Activated naive CD4-positive, alpha-beta T cell (primary cell): ENCODE measurements at places on chromosomes 5 and 9.

GRCh38 chr9:93205896-93206575 lies 22.1 kb downstream of the WNK2 start:
- no peak for DNase-seq

- DNase-seq = no peak
These were observed 287.7 kb downstream of the ACTL7B start for GRCh38 chr9:108568093-108568492.

DNA sequence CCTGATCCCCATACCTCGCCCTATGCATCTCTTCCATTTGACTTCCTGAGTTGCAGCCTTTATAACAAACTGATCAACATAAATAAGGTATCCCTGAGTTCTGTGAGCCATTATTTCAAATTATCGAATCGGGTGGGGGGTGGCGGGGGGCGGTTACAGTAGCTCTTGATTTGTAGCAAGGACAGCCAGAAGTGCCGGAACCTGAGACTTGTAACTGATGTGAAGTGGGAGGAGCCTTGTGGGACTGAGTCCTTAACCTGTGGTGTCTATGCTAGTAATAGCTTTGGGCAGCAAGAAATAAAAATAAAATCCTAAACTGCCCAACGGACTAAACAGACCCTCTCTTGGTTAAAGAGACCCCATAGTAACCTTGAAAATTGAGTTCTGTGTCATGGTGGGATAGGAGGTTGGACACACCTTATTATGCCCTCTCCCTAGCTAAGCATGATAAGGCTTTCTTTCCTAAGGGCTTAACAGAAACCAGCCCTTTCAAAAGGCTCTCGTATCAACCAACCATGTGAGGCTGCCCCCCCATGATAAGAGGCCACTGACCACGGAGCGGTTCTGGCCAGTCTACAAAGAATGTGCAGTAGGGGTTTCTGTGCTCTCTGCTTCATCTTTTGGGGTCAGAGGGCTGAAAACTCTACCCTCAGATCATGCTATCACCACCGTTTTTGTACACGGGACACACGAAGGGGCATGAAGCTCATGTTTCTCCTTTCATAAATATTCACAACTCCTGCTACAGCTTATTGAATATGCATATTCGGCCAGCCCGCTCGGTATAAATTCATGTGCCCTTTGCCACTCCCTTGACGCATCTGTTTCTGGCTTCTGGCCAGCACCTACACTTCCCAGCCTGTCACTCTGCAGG lies 39.5 kb upstream of the IQGAP2 start:
- no peak for DNase-seq

DNA sequence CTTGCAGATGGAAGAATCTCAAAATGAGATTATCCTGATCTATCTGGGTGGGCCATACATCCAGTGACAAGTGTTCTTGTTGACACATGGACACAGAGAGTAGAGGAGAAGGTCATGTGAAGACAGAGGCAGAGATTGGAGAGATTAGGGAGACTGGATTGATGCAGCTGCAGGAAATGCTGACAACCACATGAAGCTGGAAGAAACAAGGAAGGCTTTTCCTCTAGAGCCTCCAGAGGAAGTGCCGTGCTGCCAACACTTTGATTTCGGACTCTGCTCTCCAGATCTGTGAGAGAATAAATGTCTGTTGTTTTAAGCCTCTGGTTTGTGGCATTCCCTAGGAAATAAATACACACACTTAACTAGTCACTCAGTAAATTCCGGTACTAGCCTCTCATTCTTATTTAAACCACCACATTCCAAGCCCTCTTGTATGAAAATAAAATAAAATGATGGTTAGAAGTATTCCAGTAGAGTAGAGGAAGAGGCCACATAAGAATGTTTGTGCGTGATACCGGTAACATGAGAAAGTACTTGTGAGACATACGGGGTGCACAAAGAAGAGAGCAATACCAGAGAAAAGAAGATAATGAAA lies 110.9 kb upstream of the DMAC1 start:
- no peak for DNase-seq

DNA sequence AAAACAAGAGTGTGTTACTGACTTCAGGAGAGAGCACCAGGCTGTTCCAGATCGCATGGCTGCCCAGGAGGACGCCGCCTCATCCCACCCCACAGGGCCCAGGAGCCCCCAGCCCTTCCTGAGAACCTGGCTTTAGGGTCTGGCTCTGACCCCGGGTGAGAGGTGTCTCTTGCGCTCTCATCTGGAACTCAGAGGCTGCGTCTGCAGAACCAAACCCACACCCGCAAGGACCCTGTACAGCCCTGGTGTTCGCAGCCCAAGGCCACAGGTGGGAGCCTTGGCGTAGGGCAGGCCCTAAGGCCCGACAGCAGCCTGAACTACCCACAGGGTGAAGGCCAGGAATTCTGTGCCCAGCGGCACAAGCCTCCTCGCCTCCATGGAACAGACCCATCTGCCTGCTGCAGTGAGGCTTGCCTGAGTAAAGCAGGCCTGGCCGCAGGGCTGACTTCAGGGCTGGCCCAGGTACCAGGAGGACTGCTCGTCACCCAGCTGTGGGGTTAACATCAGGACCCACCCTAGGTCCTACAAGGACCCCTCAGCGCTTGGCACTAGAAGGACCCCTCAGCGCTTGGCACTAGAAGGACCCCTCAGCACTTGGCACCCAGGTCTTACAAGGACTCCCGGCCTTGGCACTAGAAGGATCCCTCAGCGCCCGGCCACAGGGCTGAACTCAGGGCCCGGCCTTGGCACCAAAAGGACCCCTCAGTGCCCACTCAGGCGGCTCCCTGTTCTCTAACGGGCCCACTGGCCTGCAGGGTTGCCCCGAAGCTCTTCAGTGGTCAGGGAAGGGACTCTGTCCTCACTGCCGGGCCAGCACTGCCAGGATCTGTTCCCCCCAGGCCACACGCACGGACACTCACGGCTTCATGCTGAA lies 48.2 kb downstream of the NKD2 start:
- no peak for DNase-seq

DNA sequence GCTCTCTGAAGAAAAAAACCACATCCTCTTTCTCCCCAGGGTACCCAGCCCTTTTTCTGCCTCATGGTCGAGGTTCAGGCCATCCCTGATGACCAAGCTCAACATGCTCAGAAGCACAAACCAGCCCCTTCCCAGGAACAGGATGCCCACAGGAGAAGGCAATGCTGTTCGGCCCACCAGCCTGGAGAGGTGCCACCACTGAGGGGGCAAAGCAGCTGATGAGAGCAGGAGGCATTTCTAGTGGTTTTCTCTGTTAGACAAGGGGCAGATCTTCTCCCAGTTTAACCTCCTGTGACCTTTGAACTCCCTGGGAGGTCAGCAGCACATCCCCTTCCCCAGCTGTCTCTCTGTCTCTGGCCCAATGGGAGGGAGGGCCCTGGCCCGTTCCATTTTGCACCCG lies 73.0 kb downstream of the PAX5 start:
- DNase-seq = no peak

DNA sequence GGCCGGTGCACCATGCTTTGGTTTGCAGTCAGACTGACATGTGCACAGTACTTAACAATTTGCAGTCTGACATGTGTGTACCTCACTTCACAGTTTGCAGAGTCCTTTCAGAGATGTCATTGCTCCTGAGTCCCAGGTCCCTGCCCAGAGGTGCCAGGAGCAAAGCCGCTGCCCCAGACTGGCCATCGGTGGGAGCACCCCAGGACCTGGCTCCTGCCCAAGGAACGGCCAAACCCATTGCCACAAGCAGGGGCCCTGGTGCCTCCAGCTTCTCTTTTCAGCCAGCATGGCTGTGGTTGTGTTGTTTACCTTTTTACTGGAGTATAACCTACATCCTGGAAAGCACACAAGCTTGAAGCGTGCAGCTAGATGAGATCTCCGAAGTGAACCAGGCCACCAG lies 28.6 kb downstream of the RASGEF1C start:
- no peak for DNase-seq

GRCh38 chr5:69271376-69271775 lies 36.7 kb downstream of the CDK7 start:
- no peak for DNase-seq

GRCh38 chr5:95332158-95332557 lies 47.3 kb upstream of the MCTP1 start:
- DNase-seq = no peak

DNA sequence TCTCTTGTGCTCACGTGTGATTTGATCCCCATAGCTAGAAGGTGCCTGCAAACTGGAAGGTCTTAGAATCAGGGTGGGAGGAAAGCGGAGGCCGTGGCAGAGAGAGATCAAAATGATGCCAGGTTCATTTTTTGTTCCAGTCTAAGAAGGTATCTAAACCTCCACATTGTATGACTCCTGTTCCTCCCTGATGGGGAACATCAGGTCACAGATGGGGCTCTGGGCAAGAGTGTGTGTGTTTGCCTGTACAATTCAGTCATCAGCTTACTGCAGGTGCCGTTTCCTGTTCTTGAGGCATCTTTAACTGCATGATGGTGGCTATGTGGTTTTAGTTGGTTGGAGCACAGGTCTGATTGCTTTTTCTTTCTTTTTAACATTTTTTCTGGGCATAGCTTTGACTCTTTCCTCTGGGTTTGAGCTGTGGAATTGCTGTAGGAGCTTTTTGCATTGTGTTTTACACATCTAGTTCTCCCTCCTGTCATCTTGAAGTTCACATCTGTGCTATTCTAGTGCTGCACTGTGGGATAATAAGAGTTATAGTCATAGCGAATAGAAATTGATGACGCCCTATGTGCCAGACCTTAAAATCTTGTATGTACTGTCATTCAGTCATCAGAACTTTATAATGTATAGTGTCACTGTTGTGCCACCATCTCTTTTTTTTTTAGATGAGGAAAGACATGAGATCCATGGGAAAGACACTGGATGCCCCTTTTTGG lies 30.8 kb downstream of the ARHGAP26 start:
- no peak for DNase-seq

DNA sequence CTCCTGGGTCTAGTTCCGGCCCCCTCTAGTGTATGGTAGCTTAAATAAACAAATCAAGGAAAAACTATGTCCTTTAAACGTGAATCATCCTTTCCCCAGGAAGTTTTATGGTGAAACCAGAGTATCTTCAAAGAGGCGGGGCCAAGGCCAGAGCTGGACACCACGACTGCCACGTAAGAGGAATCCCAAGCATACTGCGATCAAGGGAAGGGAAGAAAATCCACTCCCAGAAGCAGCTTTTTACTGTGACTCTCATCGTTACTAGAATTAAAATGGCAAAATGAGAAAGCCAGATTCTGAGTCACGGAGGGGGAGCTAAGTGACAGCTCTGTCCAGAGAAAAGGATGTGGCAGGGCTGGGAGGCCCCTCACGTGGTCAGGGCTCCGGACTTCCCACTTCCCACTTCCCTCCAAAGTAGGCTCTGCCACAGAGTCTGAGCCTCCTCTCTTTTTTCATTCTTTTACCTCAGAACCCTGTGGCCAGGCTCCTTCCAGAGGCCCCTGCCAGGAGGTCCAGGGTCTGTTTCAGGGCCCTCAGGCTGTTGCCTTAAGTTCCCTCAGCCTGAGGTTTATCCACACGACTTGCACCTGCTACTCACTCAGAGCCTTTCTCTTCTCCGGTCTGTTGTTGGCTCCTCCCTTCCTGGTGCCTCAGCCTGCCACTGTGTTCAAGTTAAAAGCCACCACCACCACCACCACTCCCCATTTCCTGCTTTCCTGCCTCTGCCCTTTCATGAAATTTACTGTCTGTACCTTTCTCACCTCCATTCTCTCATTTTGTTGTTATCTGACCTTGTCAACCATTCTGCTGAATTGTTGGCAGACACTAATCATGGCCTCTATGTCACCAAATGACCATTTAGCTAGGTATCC lies 1.4 kb upstream of the GLRX start:
- DNase-seq = no peak

- DNase-seq = no peak
These were observed 79.4 kb downstream of the AMBP start for GRCh38 chr9:113998525-113999255.

- no peak for DNase-seq
These were observed 130.8 kb downstream of the GDNF start for GRCh38 chr5:37709020-37709419.

DNA sequence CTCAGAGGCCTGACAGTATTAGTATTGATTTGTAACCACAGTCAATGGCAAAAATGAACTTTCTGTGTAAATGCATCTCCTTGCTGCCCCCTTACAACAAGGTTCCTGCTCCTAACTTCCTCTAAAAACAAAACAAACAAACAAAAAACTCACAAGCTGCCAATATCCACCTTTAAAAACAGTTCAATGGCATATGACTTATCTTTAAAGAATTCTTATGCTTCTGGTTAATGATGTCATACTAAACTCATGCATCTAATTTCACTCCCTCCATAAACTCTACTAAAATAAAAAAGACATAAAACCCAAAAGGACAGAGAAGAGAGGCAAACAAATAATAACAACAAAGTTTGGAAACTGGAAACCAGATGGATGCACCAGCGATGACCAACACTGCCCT lies 9.0 kb upstream of the OR1N1 start:
- no peak for DNase-seq

DNA sequence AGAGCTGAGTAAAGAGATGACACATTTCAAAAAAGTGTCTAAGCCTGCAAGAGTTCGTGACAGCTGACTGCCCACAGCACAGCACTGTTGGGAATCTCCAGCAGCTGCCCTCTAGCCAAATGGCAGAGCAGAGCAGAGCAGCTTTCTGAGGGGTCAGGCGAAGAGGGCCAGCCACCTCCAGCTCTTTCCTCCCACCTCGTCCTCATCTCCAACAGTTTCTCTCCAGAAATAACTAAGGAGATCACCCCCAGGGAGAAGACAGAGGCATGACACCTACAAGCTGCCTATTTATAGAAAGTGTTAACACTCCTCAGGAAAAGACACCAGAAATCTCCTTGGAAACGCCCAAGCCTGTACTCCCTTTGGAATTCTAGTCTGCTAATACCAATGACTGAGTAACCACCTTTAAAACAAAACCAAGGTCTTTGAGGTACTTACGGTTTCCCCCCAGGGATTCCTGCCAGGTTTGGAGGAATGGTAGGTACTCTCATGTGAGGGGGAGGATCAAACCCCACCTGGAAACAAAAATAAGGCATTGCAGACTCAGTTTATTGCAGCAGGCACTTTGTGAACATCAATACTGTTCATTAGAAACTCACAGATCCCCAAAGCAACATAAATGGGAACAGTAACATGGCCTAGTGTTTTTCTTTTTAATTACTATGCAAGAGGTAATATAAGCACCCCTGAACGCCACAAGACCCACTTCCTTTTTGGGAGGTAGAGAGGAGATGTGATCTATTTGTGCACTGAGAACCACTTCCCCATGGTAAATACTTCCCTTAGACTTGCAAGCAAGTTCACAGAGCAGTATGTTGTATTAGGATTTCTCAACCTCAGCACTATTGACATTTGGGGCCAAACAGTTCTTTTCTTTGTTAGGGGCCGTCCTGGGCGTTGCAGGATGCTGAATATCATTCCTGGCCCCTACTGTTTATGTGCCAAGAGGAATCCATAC lies 79.3 kb downstream of the TLE1 start:
- DNase-seq = no peak

DNA sequence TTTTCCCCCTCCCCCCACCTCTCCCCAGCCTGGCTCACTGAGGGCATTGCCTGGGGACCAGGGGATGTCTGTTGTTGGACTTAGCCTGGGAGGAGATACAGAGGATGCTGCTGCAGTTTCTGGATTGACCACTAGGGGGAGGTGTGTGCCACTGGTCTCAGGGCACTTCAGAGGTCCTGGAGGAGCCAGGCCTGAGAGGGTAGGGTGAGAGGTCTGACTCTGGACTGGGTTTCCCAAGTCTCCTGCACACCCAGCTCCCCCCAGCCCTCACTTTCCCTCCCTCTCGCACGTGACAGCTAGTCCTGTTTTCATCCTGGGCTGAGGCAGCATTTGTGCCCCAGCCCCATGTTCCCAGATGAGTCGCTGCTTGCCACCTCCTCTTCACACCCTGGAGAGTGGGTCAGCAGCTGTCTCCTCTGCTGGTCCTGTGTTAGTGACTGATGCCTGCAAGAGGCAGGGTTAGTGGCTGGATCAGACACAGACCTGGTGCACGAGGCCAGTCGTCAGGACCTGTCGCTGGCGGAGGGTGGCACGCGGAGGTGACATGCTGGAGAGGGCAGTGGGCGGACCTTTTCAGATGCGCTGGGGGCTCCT lies 4.4 kb downstream of the IL3 start:
- peak; percentile 63 for DNase-seq
